ENCODE measurements at places on chromosomes 5 and 9.

GRCh38 chr9:36154331-36154952 is 14.7 kb upstream of the CCIN start:
- DNase-seq = no peak

DNA sequence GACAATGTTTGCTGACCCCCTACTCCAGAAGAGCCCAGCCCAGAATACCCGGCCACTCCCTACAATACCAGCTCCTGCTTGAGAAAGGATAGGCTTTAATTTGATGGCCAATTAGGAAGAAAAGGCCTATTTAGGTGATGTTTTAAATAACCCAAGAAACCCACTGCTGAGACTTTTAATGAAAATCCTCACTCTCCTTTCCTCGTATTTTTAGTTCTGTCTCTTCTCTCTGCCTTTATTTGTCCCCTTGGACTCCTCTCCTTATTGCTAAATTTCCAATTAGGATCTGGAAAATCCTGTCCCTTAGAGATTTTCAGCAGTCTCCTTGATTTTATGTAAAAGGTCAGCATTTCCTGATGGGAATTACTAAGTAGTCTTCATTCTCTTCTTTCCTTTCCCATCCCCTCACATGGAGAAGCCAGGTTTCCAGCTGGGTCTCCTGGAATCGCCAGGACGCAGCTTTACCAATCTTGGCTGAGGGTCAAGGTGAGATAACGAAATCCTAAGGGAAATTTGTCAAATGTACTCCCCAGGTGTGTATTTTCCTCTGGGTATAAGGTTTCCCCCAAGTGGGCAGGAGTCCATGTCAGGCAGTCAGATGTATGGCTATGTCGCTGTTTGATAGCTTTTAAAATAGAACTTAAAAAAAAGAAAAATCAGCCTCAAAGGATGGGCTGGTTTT is 11.7 kb downstream of the STC2 start:
- DNase-seq = no peak

DNA sequence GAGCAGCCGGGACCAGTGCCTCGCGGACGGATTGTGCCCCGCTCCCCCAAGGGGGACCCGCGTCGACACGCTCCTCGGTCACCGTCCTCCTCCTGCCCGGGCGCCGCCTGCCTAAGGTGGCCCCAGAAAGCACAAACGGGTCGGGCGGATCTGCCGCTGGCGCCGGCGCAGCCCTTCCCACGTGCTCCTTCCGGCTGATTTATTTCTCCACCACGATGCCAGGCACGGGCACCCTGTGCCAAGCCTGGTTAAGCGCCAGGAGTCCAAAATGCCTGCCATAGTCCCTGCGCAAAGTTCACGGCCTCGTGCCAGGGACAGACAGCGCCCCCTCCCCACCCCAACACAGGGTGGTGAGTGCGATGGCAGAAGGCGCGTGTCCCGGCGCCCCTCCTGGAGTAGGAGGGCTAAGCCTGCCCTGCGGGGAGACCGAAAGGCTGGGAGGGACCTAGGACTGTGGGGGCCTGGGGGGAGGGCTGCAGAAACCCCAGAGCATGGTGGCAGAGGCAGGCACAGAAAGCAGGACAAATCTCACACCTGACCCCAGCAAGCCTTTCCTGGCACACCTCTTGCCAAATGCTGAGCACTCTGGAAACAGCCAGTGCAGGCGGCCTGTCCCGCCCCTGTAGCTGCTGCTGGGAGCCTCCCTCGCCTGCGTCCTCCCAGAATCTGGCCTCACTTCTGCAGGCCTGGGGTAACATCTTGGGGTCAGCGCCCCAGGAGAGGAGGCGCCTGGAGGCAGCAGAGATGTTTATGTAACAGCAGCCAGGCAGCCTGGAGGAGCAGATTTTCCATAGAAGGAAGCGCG is 1.1 kb upstream of the NOTCH1 start:
- peak; percentile 48 for DNase-seq

DNA sequence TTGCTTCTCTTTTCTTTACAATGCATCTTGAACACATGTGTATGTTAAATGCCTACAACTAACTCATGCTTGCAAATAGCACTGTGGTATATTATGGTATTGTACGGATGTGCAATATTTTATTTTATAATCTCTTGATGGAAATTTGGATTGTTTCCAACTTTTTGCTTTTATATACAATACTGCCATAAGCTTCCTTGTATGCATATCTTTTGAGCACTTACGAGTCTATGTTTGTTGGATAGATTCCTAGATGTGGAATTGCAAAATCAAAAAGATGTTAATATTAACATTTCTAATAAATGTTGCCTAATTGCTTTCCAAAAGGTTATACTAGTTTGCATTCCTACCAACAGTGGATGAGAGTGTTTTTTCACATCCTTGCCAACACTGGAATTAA is 3.4 kb upstream of the GALNT12 start:
- DNase-seq = no peak

- no peak for DNase-seq
These were observed 108.8 kb upstream of the MVB12B start for GRCh38 chr9:126217797-126218196.

DNA sequence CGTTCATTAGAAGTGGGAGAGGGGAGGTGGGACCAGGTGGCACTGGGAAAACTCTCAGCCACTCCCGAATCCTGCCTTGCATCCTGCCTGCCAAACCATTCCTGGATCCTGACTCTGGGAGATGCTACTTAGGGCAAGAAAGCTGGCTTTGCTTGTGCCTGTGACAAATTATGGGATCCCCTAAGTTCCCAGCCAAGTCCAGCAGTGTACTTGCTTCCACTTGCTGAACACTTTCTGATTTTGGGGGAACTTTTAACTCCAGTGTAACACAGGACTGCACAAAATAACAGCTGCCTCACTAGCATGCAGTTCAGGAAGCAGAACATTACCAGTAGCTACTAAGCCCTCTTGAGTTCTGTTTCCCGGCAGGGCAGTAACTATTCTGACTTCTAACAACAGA is 12.5 kb upstream of the NKX2-5 start:
- no peak for DNase-seq

DNA sequence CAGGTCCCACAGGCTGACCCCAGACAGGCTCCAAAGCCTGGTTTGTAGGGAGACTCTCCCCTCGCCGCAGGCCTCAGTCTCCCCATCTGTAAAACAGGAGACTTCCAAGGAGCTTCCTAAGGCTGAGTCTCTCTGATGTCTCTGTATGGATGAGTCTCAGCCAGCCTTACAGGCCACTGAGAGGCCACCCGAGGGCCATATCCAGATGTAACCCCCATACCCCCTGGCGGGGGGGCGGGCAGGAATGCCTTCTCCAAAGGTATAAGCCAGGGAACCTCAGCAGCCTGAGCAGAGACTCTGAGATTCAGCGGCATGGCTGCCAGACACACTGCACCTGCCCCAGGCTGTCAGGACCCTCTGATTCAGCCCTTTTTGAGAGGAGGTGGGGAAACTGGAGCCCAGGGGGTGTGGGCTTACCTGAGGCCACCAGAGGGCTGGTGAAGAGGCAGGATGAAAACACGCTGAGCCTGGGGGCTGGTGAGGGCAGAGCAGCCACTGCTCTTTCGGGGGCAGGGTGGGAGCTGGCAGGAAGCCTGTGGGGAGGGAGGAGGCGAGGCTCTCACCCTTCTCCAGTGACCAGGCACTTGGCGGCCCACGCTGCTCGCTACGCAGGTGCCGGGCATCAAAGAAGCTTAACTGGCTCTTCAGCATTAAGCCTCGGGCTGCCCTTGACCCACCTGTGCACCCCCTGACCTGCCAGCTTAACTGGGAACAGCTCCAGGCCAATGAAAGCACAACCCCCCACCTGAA is 5.5 kb upstream of the SUSD3 start:
- DNase-seq = no peak

DNA sequence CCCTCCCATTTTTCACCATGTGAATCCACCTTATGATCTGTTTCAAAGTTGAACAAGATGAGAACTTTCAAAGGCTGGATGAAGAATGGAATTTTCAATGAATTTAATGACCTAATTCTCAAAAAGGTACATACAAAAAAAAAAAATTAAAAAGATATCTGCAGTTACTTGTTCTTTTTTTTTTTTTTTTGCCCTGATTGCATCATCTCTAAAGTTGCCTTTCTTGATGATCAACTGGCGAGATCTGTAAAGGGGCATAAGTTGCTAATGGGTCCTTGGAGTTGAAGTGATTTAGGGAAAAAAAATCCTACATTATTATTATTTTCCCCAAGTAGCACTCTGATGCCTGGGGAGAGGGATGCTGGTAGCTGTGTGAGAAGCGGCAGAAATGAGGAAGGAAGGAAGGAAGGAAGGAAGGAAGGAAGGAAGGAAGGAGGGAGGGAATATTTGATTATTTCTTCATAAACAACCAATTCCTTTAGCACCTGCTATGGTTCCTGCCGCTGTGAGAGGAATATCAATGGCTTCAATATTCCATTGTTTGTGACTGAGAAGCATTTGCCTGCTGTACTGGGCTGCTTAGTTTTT is 48.8 kb upstream of the CD180 start:
- no peak for DNase-seq

DNA sequence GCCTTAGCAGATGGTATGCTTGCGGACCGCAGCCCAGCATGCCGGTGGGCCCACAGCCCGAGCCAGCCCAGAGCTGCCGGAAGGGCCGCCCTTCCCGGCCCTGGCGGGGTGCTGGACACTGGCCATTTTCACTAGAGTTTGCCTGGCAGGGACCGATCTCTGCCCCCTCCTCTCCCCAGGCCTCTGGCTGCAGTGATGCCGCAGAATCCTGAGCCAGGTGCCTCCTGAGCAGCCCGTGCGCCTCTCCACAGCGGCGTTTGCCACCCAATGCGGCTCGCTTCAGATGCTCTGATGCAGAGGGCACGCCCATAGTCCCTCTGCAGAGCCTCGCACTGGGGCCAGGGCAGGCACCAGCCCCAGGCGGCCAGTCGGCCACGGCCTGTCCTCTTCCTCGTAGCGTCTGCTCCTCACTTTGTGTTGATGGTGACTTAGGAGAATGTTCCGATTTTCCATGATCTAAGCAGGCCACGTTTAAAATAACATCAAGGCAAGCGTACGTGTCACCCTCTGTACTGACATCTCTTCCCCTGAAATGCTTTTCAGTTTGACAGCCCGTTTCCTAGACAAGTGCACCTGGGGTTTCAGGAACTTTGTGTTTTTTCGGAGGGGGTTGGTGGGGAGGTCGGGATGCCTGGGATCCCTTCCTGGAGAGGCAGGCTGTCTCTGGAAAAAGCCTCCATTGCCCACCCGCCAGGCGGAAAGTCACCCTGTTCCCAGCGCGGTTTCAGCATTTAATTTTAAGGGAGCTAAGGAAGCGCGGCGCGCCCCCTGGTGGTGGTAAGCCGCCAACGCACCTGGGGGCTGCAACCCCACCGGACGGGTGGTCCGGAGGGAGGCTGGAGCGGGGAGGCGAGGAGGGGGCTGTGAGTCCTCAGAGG is 29.8 kb upstream of the HMCN2 start:
- peak; percentile 51 for DNase-seq

GRCh38 chr9:80070071-80070742 is 498.4 kb downstream of the TLE4 start:
- no peak for DNase-seq

GRCh38 chr5:73686912-73687311 is 60.9 kb downstream of the ARHGEF28 start:
- no peak for DNase-seq

GRCh38 chr9:32571969-32572899 is 725 bp downstream of the NDUFB6 start:
- peak; percentile 52 for DNase-seq

- DNase-seq = no peak
These were observed 511 bp downstream of the ARL15 start for GRCh38 chr5:54309691-54310432.

GRCh38 chr9:129023908-129024233 is 4.3 kb downstream of the SH3GLB2 start:
- DNase-seq = no peak

DNA sequence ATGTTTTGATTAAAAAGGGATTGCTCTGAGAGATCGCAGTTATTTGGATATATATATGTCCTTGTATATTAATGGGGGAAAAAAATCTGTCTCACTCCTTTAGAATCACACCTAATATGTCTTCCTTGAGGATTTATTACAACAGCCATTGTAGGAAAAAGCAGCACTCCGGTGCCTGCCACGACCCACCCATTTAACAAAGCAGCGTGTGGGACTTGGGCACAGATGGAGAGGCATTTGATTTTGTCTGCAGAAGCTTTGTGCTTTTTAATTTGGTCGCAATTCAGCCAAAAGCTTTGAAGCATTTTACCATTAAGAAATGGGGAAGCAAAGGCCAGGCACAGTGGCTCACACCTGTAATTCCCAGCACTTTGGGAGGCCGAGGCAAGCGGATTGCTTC is 159.2 kb downstream of the SMARCA2 start:
- no peak for DNase-seq
